Stimulated activated CD8-positive, alpha-beta memory T cell treated with anti-CD3 and anti-CD28 coated beads, Interleukin-15, amount 100 ng/mL, for 4 hours (primary cell): ENCODE measurements at places on chromosomes 1 and 21.

GRCh38 chr1:179105393-179105792 is 23.5 kb downstream of the TOR3A start:
- DNase-seq: no peak

DNA sequence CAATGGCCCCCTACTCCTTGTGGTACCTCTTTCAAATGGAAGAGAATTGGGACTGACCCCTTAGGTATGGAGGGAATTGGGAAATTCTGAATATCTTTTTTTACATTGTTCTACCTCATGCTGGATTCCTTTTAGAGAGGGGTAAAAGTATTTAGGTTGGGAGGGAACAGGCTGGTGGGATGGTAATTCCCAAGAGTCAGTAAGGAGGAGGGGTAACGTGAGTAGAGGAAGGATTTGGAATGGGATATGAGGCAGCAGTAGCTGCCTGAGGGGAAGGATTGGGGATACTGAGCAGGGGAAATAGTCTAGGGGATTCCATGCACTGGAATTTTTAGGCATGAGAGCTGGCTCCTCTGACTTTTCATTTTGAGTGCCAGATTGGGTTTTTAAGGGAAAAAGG is 3.8 kb upstream of the AADACL3 start:
- no peak for DNase-seq

DNA sequence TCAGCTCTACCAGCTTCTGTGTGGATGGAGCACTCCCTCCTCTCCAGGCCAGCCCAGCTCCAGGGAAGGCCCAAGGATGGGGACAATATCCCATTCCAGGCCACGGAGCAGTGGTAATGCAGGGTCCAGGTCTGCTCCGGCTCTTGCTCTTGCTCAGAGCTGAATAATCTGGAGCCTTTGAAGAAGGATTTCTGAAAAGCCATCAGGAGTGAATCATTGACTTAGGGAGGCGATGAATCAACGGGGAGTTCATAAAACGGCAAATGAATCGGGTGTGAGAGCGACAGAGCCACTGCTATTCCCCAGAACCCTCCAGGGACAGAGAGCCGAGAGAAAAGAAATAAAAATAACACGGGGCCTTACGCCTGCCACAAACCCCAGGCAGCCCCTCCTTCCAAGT is 7.7 kb downstream of the POU3F1 start:
- no peak for DNase-seq

- no peak for DNase-seq
These were observed 372.2 kb upstream of the PKN2 start for GRCh38 chr1:88311907-88312306.

GRCh38 chr1:10986525-10986890 is 25.9 kb upstream of the TARDBP start:
- DNase-seq: no peak

DNA sequence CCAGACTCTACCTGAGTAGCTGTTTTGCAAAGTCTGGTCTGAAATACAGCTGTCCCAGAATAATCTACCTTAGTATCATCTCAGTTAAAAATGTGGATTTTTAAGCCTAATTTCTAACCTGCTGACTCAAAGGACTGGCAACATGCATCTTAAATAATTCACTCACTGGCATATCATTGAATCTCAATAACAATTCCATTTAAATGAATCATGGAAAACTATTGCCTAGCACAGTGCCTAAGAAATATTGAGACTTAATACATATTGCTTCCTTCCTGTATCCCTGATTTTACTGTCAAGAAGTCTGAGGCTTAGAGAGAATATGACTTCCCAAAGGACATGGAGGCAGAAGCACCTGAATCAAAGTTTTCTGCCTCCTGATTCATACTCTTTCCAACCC is 3.1 kb downstream of the CCDC190 start:
- no peak for DNase-seq

DNA sequence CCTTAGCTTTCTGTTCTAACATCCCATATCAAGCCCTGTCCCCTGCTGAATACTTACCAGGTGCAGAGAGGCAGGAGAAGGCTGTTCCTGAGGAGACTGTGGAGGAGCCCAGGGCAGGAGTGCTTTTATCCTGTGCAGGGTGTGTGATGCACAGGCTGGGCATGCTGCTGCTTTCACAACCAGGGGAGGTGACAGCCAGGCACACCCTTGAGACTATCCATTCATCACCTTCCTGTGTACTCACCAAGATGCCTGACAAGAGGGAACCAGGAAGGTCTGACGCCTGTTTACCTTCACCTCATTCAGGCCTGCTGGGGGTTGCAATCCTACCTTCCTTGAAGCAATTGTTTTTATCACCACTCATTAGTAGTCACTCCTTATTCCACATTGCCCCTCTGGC is at the start of gene LCE3E:
Gene LCE3E, minus strand, starts transcription at position 100 of the 400 bp plus-strand sequence. CDS start 572 bp downstream, outside the sequence.
- no peak for DNase-seq

DNA sequence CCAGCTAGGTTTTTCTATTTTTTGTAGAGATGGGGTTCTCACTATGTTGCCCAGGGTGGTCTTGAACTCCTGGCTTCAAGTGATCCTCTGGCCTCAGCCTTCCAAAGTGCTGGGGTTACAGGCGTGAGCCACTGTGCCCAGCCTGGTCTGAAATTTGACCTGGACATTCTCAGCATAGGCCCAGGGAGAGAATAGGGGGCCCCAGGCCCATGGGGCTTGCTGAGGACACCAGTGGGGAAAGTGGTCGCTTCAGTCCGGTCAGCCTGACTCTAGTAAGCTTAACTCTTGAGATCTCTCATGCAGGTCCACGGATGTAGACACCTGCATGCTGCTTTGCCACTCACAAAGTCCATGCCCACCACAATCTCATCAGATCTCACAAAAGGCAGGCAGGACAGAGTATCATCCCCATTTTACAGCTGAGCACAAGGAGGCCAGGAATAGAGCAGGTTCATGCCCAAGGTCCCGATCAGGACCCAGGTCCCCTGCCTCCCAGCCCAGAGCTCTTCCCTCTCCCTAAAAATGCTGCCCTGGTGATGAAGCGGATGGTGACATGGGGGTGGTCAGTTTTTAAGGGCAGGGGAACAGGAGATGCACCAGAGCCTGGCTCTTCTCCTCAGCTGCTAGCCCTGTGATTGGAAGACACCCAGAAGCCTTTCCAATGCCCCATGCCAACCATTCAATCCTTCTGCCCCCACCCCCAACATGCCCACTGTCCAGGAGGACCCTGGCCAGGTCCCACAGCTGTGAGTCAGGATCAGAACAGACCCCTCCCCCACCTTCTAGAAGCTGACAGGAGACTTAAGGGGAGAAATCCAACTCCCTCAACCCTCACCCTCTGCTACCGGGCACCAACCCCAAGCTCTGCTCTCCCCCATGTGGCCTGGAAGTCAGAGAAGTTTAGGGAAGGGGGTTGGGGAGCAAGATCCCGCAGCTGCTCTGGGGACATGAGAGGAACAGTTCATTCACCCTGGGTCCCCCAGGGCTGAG is 1.8 kb downstream of the FHL3 start:
- DNase-seq: no peak

DNA sequence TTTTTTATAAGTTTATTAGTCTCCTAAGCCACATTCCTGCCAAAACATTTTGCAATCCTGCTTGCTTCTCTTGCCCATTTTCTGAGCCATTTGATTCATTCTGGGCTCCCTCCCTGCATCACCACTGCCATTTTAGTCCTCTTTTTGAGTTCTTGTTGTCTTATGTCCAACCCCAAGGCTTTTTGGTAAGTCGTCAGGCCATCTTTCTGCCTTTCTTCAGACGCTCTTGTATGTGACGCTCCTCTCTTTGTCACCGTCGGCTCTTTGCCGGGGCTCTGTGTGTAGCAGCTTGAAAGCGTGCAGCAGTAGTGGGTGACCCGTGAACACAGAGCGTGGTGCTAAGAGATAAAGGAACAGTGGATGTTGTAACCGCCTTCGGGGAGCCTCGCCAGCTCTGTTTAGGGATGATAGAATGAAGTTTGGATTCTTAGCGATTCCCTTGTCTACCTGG is 14.6 kb downstream of the HUNK start:
- DNase-seq: no peak

DNA sequence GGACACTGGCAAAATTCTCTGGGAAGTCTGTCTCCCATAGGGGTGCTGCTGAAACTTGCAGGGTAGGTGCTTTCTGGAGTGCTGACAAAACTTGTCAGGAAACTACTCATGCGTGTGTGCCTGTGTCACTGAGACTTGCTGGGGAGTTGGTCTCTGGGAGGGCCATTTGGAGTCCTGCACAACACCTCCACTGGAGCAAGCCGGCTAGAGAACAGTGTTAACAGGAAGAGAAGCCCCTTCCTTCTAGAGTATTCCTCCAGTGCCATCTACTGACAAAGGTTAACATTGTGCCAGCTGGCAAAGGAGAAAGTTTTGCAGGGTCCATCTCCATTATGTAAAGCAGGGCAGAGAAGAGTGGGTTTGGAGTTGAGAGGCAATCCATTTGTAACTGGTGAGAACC is 30.0 kb downstream of the ZMYM4 start:
- no peak for DNase-seq

DNA sequence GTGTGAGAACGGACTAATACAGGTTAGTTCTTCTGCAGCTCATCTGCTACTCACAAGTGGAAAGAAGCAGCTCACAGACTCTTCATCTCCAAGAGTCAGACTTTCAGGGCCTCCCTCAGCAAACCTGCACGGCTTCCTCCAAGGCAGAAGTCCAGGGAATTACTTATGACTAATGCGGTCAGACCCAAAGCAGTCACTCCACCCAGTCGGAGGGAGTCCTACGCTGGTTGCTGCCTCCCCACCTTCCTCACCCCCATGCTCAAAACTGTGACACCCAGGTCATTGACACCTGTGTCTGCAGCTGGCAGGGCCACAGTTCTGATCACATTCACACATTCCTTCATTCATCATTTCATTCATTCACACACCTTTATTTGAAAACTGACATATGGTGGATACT is 38.4 kb upstream of the PRDM2 start:
- no peak for DNase-seq

DNA sequence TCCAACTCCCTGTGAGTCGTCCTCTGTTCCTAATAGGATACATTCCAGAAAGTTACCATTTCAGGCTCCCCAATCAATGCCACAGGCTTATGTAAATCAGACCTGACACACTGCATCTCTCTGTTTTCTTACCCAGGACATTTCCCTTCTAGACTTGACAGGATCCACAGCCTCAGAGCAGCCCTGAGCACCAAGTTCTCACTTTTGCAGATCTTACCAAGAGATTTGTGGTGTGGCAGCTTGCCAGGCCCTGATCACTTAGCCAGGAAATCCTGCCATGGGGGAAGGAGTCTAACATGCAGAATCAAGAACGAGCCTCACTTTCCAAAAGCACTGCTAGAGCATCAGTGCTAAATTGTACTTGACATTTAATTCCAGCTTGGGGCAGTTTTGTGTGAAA is 202.9 kb downstream of the TBX15 start:
- DNase-seq: no peak

GRCh38 chr1:52632732-52633290 is at the start of gene SHISAL2A:
TSS of gene SHISAL2A (plus strand) at chr1:52633168. CDS start at chr1:52633494, 326 bp downstream.
- peak; percentile 23 for DNase-seq

DNA sequence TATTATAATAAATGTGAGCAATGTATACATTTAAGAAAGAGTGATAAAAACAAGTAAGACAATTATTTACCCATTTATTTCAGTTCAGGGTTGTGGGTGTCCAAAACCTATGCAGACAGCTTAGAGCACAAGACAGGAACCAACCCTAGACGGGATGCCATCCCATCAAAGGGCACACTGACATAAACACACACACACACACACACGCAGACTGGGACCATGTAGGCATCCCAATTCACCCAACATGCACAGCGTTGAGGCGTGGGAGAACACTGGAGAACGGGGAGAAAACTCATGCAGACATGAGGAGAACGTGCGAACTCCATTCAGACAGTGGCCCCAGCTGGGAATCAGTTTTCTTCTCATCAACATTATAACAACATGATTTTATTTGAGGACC is 274.7 kb downstream of the USP25 start:
- no peak for DNase-seq

DNA sequence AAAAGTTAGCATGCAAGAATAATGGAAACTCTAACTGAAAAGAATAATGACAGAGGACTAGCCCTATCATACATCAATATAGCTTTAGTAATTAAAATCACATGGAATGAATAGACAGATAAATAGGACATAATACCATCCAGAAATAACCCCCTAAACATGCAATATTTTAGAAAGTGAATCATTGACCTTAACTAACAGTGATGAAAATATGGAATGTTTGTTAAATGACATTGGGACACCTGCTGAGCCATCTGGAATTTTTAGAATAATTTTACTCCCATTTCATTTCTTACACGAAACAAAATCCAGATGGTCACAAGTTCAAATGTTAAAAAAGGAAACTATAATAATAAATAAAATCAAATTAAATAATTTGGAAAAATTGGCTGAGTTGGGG is 53.1 kb upstream of the FMO3 start:
- DNase-seq: no peak

- no peak for DNase-seq
These were observed 390.1 kb downstream of the LTN1 start for GRCh38 chr21:28602546-28602945.

GRCh38 chr21:44344541-44345183 is 5.5 kb upstream of the CFAP410 start:
- DNase-seq: no peak

DNA sequence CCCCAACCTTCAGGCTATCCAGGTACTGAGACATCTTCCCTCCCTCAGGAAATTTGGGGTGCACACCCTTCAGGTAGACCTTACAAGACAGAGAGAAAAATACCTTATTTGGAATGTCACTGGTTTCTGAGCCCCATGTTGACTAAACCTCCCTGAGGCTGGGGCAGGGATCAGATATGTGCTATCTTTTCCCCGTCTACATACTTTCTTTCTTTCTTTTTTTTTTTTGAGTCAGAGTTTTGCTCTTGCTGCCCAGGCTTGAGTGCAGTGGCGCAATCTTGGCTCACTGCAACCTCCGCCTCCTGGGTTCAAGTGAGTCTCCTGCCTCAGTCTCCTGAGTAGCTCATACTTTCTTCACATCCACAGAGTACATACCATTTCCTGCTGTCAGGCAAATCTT is 1.6 kb downstream of the CYB5R1 start:
- no peak for DNase-seq

DNA sequence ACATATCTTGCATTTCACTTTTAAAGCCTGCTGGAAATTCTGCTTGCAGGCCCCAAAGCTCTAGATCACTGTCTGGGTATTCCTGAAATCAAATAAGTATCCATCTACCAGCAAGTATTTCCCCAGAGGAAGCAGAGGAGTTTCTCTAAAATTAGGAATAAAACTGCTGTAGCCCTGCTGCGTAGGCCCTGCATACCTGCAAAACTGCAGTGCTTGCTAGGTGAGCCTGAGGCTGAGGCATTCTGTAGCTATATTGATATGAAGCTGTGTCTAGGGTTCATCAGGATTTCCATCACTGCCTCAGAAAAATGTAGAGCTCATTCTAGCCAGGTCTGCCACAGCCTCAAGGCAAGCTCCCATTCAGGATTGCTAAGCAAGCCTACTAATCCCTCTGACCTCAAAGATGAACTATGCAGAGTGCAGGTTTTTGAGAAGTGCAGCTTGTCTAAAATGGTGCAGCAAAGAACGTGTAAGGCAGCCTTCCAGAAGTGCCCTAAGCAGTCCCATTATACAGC is 28.7 kb downstream of the NPHS2 start:
- DNase-seq: no peak
